ENCODE measurements at places on chromosomes 11 and 22.
A peak's percentile ranks its signal among the peaks of the same experiment; 100 is the strongest.

GRCh38 chr11:83033972-83034672 is 37.6 kb downstream of the RAB30 start:
- DNase-seq, result no peak

GRCh38 chr11:8973121-8973520 is 8.9 kb upstream of the TMEM9B start:
- DNase-seq, result no peak

- DNase-seq, result peak; percentile 3
These were observed 193.2 kb upstream of the PLET1 start for GRCh38 chr11:112453601-112454577.

- DNase-seq, result no peak
These were observed 30.8 kb downstream of the RSPH14 start for GRCh38 chr22:23110922-23111527.
